Activated T-cell treated with anti-CD3 and anti-CD28 coated beads, Interleukin-2, amount 50 U/mL, for 72 hours (primary cell): ENCODE measurements at places on chromosomes 2 and 18. TPM values are rescaled to one million over a fixed set of nuclear protein-coding genes. Genes with fewer than 3 reads are reported as not detected.

SNRNP27 gene
- total RNA-seq: 67.4 TPM

PFN4 gene
- 0.72 TPM for total RNA-seq

SCN9A gene
- 0.12 TPM for total RNA-seq

CXCR4 gene
- 221 TPM for total RNA-seq

SMPD4 gene
- total RNA-seq: 78.8 TPM

ZSWIM2 gene
- total RNA-seq: not detected

LONRF2 gene
- total RNA-seq: 0.10 TPM

CPSF3 gene
- total RNA-seq: 62.3 TPM

DNAH7 gene
- total RNA-seq: not detected

PDCL3 gene
- total RNA-seq: 30.8 TPM

CASP8 gene
- total RNA-seq: 45.0 TPM

FNDC4 gene
- total RNA-seq: 0.19 TPM

MAL gene
- total RNA-seq: 93.8 TPM

RPE gene
- total RNA-seq: 37.3 TPM

ADI1 gene
- 24.1 TPM for total RNA-seq

ZAP70 gene
- 190 TPM for total RNA-seq

RNF125 gene
- total RNA-seq: 40.5 TPM

EVX2 gene
- total RNA-seq: not detected

SNRPD1 gene
- 82.9 TPM for total RNA-seq

SERPINB12 gene
- total RNA-seq: not detected

FOXI3 gene
- total RNA-seq: not detected

PKDCC gene
- not detected for total RNA-seq

SLC16A14 gene
- 2.2 TPM for total RNA-seq

SCYGR1 gene
- not detected for total RNA-seq

C1QL2 gene
- not detected for total RNA-seq

EFEMP1 gene
- not detected for total RNA-seq

FSHR gene
- not detected for total RNA-seq

MARCO gene
- total RNA-seq: not detected

LAMA1 gene
- total RNA-seq: not detected
